ENCODE measurements at places on chromosomes 16 and 17.

- no peak for DNase-seq
These were observed 53.3 kb downstream of the CES1 start for GRCh38 chr16:55779402-55780094.

- DNase-seq = no peak
These were observed 84.4 kb upstream of the CCL1 start for GRCh38 chr17:34447406-34447805.

GRCh38 chr17:31511580-31511979, 120.1 kb downstream of the RAB11FIP4 start:
- DNase-seq = no peak

DNA sequence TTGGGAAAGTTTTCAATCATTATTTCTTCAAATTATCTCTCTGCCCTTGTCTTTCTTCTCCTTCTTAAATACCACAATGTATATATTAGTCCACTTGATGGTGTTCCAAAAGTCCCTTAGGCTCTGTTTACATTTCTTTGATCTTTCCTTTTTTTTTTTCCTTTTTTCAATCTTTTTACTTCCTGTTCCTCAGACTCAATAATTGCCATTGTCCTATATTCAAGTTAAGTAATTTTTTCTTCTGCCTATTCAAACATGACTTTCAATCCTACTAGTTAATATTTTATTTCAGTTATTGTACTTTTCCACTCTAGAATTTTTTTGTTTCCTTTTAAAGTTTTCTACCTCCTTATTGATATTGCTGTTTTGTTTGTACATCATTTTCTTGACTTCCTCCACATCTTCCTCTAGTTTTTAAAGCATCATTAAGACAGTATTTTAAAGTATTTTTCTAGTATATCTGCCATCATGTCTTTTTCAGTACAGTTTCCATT, 15.8 kb upstream of the UQCRC2 start:
- DNase-seq = no peak

DNA sequence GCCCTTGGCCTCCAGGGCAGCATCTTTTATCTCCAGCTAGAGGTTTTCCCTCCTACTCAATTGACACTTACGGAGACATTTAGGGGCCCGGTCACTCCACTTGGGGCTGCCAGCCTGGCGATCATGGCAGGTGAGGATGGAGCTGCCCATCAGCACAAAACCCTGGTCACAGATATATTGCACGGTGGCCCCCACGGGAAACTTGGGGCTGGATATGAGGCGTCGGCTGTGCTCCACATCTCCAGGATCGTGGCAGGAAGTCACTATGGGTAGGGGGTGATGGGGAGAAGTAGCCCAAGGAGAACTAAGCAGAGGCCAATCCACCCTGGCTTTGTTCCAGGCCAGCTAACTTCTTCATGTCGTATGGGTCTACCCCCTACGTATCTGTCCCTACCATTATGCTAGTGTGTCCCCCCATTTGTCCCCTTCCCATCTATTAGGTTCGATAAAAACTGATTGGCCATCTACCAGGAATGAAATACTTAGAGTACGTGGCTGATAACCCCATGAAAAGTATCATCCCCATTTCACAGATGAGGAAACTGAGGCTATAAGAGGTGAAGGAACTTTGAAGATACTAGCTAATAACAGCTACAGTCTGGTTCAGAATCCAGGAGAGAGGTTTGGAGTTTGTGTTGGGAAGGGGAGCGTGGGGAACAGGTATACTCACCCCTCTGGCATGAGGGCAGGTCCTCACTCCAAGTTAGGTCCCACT, 6.1 kb upstream of the PHF12 start:
- DNase-seq = no peak
